ENCODE measurements at places on chromosomes 3 and 15. TPM values are rescaled to one million over a fixed set of nuclear protein-coding genes. Genes with fewer than 3 reads are reported as not detected.

- no peak overlapping the region for H3K27ac ChIP-seq
- peaks cover 1% of the 10 kb centered on the region for H3K27me3 ChIP-seq
- H3K36me3 ChIP-seq = no peaks in the 10 kb centered on the region
Measured at GRCh38 chr3:41881233-41881821, 80.6 kb downstream of the ULK4 start.

Gene CCR8
- 8.9 TPM for total RNA-seq

GRCh38 chr3:12954891-12955650, 113.7 kb upstream of the RPL32 start:
- peaks cover 9% of the 10 kb centered on the region for H3K36me3 ChIP-seq
- no peak for DNase-seq
- H3K27me3 ChIP-seq = no peaks in the 10 kb centered on the region

GRCh38 chr3:40502034-40502433, 3.8 kb upstream of the ZNF620 start:
- H3K36me3 ChIP-seq = peaks cover 2% of the 10 kb centered on the region
- H3K27me3 ChIP-seq = peaks cover 2% of the 10 kb centered on the region
- H3K4me3 ChIP-seq = no peak overlapping the region
- H3K27ac ChIP-seq = no peak overlapping the region
- H3K4me1 ChIP-seq = peaks cover 20% of the 10 kb centered on the region
- no peak for DNase-seq

GRCh38 chr3:99321261-99321660, 317.1 kb upstream of the COL8A1 start:
- H3K36me3 ChIP-seq = no peaks in the 10 kb centered on the region
- DNase-seq = no peak
- no peak overlapping the region for H3K4me3 ChIP-seq
- no peak overlapping the region for H3K27ac ChIP-seq

Gene ST3GAL6
- 0.83 TPM for total RNA-seq

DNA sequence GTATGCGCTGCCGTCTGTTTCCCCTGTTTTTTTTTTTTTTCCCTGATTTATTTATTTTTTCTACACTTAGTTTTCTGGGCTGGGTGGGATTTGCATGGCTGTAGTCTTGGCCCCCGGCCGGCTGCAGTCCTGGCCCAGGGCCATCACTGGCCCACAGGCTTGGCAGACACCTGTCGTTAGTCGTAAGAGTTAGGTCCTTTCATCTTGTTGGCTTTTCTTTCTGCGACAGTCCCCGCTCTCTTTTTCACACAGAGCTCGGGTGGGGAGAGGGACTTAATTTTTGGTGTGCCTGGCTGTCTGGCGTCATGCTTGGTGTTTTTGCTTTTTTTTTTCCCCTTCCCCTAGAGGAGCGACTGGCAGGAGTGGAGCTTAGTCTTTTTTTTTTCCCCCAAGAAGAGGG, 183.4 kb downstream of the KLF13 start:
- H3K36me3 ChIP-seq = peaks cover 12% of the 10 kb centered on the region
- no peak overlapping the region for H3K27ac ChIP-seq
- peaks cover 6% of the 10 kb centered on the region for H3K27me3 ChIP-seq
- no peak for DNase-seq
- peaks cover 56% of the 10 kb centered on the region for H3K4me1 ChIP-seq

- DNase-seq = no peak
- no peak overlapping the region for H3K27ac ChIP-seq
- H3K27me3 ChIP-seq = peaks cover 15% of the 10 kb centered on the region
- H3K4me3 ChIP-seq = no peak overlapping the region
- H3K4me1 ChIP-seq = peaks cover 5% of the 10 kb centered on the region
Measured at GRCh38 chr15:33104212-33104611, 90.3 kb downstream of the FMN1 start.

Gene LRTM1
- not detected for total RNA-seq

- no peaks in the 10 kb centered on the region for H3K36me3 ChIP-seq
- no peak overlapping the region for H3K27ac ChIP-seq
- H3K4me3 ChIP-seq = no peak overlapping the region
- H3K27me3 ChIP-seq = no peaks in the 10 kb centered on the region
- H3K4me1 ChIP-seq = no peaks in the 10 kb centered on the region
Measured at GRCh38 chr15:39336926-39337325, 244.0 kb upstream of the THBS1 start.

DNA sequence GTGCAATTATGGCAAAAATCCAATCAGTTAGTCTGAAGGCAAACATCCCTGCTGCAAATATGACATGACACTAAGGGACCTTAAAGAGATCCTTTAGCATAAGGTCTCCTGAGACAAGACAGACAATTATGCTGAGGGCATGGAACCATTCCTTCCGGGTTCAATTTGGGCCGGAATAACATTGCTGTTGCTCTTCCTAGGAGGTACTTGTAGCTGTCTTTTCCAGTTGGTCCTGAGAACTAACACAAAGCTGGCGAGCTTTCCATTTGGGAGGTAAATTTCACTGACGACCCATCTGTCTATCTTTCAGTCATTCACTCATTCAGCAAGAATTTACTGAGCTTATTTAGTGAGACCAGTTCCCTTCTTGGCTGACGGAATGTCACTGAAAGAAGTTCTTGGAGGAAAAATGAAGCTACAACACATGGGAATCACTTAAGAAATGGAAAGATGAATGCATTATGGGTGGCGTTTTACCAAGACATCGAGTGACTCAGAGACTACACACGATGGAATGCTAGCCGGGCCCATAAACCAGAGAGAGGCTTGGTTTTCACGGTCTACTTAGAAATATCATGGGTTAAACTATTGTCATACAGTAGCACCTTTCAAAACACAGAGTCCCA, 215.5 kb downstream of the PDZRN3 start:
- H3K4me1 ChIP-seq = no peaks in the 10 kb centered on the region
- H3K36me3 ChIP-seq = no peaks in the 10 kb centered on the region
- no peaks in the 10 kb centered on the region for H3K27me3 ChIP-seq
- no peak for DNase-seq
- no peak overlapping the region for H3K27ac ChIP-seq

- DNase-seq = no peak
- peak within 1 kb of the TSS; percentile 85 for H3K27ac ChIP-seq
- no peaks in the 10 kb centered on the region for H3K27me3 ChIP-seq
- peaks cover 11% of the 10 kb centered on the region for H3K36me3 ChIP-seq
Measured at GRCh38 chr3:52225452-52226228, at the start of gene TLR9. TSS of gene TLR9 (minus strand) at chr3:52225645. CDS start at chr3:52225529, 116 bp downstream.

DNA sequence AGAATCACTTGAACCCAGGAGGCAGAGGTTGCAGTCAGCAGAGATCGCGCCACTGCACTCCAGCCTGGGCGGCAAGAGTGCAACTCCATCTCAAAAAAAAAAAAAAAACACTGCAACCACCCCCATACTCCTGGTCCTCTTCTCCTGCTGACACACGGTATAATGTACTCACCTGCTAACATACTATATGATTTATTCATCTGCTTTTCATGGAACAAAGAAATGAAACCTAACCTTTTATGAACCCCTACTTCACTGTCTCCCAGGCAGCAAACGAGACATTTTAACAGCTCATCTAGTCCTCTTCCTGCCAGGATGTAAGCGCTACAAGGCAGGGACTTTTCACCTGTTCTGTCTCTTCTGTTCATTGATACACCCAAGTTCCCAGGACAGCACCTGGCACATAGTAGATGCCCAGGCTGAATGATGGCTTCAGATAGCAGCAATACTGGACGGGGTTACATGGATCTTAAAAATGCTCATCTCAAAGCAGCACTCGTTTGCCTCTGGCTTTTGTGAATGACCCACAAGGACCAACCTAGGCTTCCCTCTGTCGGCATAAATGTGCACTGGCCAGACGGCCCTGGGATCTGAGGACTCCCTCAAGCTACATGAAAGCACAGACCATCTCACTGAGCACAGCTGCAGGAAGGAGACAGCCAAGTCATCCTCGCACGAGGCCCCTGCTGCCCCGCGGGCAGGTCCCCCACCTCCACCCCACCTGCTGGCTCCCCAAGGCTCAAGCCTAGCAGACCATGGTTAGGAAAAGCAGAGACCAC, 20.3 kb downstream of the XXYLT1 start:
- no peak overlapping the region for H3K27ac ChIP-seq
- peaks cover 2% of the 10 kb centered on the region for H3K27me3 ChIP-seq
- no peak overlapping the region for H3K4me3 ChIP-seq
- peaks cover 19% of the 10 kb centered on the region for H3K4me1 ChIP-seq
- no peak for DNase-seq
- H3K36me3 ChIP-seq = peaks cover 2% of the 10 kb centered on the region

GRCh38 chr15:92158426-92158825, 235.3 kb upstream of the ST8SIA2 start:
- peaks cover 4% of the 10 kb centered on the region for H3K36me3 ChIP-seq
- H3K27me3 ChIP-seq = no peaks in the 10 kb centered on the region
- H3K4me3 ChIP-seq = no peak overlapping the region
- H3K27ac ChIP-seq = no peak overlapping the region
- peak; percentile 23 for DNase-seq

GRCh38 chr3:187120326-187120725, 19.0 kb downstream of the RPL39L start:
- no peak for DNase-seq
- peaks cover 2% of the 10 kb centered on the region for H3K4me1 ChIP-seq
- H3K4me3 ChIP-seq = no peak overlapping the region
- H3K27me3 ChIP-seq = no peaks in the 10 kb centered on the region

Gene ISLR2
- total RNA-seq = not detected

Gene ACTR8
- total RNA-seq = 41.9 TPM

DNA sequence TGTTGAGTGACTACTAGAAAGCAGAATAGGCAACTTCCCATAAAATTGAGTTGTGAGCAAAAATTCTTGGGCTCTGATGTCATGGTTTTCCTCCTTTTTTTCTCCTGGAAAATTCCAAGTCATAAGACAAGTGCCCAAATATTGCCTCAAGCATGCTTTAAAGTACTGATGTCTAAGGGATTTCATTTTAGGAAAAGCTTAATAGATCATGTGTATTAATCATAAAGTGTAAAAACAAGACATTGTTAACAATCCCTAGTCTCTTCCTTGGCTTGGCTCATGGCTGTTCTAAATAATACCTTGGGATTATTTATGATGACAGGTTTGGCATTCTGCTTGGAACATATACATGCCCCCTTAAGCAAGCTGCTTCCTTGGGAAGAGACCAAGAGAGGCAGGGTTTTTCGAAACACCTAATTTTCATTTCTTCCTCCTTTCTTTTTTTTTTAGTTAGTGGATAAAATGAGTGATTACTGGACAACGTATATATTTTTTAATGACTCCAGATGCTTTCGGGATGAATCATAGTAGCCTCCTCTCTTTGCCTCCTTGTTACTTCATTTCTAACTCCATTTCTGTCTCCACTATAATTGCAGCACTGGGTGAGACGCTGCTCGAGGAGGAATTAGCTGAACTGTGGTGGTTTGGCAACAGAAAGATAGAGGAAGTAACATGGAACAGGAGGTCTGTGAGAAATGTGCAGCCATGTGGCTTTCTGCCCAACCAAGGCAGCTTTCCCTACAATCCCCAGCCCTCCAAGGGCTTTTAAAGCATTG, 104.9 kb downstream of the TPRG1 start:
- no peak overlapping the region for H3K27ac ChIP-seq
- no peaks in the 10 kb centered on the region for H3K27me3 ChIP-seq
- H3K36me3 ChIP-seq = peaks cover 12% of the 10 kb centered on the region
- H3K4me3 ChIP-seq = no peak overlapping the region
- DNase-seq = no peak

Gene TRAT1
- total RNA-seq = 99.4 TPM

DNA sequence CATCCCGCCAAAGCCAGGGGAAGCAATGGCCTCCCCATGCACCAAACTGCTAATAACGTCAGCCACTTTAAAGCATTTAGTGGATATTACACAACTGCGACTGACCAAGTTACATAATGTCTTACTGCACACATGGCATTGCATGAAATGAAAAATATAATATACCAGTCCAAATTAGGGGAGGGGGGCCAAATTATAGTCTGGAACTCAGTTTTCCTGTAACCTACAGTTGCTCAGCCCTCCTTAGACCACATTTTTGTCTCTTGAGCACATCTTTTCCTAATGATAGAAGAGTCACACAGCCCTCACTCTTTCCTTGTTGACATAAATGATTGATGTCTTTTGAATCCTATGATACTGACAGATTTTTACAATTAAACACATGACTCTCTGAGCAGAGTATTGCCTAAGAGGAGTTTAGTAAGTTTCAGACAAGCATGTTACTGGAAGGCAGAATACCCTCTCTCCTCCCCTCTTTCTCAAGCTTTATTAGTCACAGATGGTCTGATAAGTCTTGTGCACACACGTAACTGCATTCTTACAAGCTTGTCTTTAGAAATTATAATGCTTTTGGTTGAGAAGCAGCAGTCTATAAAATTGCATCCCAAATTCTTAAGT, 1.1 kb upstream of the PLD1 start:
- peak overlapping the region; percentile 59 for H3K4me3 ChIP-seq
- H3K4me1 ChIP-seq = peaks cover 22% of the 10 kb centered on the region
- DNase-seq = no peak
- H3K36me3 ChIP-seq = peaks cover 5% of the 10 kb centered on the region

GRCh38 chr3:193869221-193870201, 266.4 kb upstream of the HES1 start:
- H3K27me3 ChIP-seq = peaks cover 32% of the 10 kb centered on the region
- H3K27ac ChIP-seq = no peak overlapping the region
- no peaks in the 10 kb centered on the region for H3K36me3 ChIP-seq
- DNase-seq = no peak
- peaks cover 11% of the 10 kb centered on the region for H3K4me1 ChIP-seq

DNA sequence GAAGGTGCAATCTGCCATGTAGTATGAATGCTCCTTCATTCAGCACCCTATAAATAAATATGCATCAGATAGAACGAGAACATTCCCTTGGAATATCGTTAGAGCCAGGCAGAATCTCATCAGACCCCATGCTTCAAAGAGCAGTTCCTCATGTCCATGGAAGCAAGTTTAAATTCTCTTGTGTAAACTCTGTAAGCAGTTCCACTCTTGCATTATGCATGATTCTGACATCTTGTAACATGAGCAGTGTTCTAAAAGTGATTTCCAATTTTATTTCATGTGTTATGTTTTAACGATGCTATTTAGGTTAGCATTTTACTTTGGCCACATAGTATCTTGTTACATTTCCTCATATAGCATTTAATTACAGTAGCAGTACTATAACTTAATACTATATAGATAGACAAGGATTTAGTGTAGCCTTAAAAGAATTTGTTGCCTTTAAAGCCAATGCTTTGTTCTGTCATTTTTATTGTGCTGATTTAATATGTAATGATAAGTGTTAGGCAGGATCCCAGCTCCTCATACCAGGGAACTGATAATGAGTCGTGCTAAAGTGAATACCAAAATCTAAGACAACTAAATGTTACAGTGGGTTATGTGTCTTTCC, 161.2 kb upstream of the NECTIN3 start:
- no peak overlapping the region for H3K27ac ChIP-seq
- H3K27me3 ChIP-seq = no peaks in the 10 kb centered on the region
- H3K4me1 ChIP-seq = no peaks in the 10 kb centered on the region
- no peaks in the 10 kb centered on the region for H3K36me3 ChIP-seq
- DNase-seq = no peak
- no peak overlapping the region for H3K4me3 ChIP-seq

- peaks cover 24% of the 10 kb centered on the region for H3K27me3 ChIP-seq
- H3K4me1 ChIP-seq = peaks cover 37% of the 10 kb centered on the region
- no peaks in the 10 kb centered on the region for H3K36me3 ChIP-seq
- no peak for DNase-seq
- H3K4me3 ChIP-seq = no peak overlapping the region
Measured at GRCh38 chr3:71384837-71385716, 198.5 kb downstream of the FOXP1 start.

GRCh38 chr3:165206454-165207266, 10.5 kb upstream of the SLITRK3 start:
- DNase-seq = peak; percentile 6
- peaks cover 7% of the 10 kb centered on the region for H3K27me3 ChIP-seq
- H3K4me3 ChIP-seq = peak overlapping the region; percentile 62
- H3K36me3 ChIP-seq = no peaks in the 10 kb centered on the region
- no peak overlapping the region for H3K27ac ChIP-seq
